ENCODE measurements at places on chromosomes 3 and 15. TPM values are rescaled to one million over a fixed set of nuclear protein-coding genes. Genes with fewer than 3 reads are reported as not detected.

Gene CLDN1
- total RNA-seq = 38.2 TPM

Gene RTP1
- total RNA-seq = not detected

DNA sequence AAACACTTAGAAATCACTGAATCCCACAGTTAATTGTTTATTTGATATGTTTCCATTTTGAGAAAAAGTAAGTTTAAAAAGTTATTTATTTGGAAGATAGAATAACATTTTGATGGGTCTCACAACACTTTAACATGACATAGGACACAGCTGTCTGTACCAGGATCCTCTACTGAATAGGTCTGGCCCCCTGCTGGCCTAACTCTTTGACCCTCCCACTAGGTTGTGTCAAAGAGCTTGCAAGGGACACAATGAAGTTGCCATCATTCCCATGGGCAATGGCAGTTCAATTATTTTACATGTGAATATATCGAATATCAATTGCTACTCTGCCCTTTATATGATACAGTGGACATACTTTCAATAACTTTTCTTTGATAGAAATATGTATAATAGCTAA is 138.9 kb downstream of the EPHA3 start:
- DNase-seq = no peak

Gene NMD3
- total RNA-seq = 41.9 TPM

DNA sequence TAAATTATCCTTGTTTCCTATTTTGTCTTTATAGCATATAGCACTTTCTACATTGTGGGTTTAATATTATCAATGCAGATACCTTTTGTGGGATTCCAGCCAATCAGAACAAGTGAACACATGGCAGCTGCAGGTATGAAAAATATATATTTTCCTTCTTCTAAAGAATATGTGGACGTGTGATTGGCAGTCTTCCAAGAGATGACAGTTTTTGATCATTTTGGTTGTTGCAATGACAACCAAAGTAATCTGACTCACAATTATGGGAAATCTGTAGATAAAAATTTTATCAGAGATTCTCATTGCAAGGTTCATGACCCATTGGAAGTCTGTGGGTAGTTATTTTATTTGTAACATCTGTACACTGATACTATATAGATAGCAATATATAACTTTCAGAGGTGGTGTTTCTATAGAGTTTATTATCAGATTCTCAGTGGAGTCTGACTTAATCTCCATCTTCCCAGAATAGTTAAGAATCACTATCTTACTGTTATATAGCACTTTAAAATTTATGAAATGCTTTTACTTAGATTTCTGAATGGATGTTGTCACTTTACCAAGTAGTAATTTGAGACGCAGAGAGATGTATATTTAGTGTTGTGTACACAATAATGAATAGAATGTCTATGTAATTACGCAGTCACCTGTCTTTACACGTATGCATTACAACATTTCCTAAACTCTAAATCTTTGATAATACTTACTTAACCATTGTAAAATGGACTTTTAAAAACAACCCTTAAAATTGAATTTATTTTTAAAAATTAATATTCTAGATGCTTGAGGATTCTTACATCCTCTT is 82.5 kb downstream of the STT3B start:
- DNase-seq = no peak

- no peak for DNase-seq
These were observed 104.9 kb downstream of the SOX14 start for GRCh38 chr3:137869022-137869421.

Data from mucosa of gallbladder (tissue), 1 donor.